ENCODE measurements at places on chromosomes 12 and 14.

DNA sequence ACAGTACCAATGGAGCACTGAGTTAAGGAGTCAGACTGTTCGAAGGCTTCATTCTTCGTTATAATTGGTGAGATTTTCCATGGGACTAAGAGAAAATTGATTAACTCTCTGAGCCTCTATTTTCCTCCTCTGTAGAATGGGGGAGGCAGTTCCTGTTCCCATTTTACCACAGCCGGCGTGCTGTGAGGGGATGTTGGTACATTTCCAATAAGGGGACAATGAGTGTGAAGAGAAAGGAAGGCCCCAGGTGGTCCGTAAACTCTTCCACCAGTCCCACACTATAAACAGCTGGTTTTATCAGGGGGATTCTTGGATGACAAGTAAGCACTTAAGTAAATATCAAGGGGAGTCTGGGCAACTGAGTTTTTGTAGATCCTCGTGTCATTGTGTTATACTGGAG, 109.9 kb downstream of the DAD1 start:
- DNase-seq = no peak

DNA sequence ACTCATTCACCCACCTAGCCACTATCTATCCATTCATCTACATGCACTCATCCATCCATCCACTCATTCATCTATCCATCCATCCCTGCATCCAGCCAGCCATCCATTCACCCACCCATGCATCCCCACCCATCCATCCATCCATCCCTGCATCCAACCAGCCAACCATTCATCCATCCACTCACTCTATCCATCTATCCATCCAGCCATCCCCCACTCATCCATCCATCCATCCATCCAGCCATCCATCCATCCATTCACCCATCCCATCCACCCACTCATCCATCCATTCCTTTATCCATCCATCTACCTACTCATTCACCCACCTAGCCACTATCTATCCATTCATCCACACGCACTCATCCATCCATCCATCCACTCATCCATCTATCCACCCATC, 73.1 kb downstream of the NOC4L start:
- DNase-seq = no peak

DNA sequence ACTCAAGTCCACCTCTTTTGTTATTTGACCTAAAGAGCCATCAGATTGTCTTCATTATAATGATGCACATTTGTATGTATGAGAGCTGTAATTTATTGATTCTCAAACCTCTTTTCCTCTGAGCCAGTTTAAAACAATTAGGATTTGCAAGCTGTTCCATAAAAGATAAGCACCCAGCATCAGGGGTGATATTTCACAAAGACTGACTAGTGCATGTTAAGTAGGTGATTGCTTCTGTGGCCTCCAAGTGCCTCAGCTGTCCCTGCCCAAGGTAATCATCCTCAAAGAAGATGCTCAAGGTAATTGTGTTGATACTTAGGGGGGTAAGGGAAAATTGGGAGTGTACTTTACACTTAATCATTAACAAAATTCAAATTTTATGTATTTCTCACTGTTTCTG, 18.2 kb downstream of the CEP128 start:
- no peak for DNase-seq

GRCh38 chr12:52464897-52465296, 8.7 kb downstream of the KRT6C start:
- no peak for DNase-seq

- peak; percentile 76 for DNase-seq
Measured at GRCh38 chr12:49750027-49750995, 9.0 kb downstream of the TMBIM6 start.

DNA sequence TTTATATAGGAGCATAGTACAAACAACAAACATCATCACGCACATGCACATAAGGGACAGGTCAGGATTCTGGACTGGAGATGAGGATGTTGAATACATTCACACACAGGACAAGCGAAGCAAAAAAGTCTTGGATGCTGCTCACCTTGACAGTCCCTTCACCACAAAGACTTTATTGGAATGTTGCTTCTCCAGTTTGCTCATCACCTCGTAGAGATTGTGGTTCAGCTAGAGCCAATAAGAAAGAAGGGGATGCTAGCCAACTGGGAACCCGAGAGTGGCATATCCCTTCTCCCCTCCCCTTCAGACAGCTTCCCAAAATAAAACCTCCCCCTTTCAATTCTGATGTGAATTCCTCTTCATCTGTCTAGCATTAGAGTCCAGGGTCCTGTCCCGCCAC, 25.4 kb upstream of the SMAGP start:
- no peak for DNase-seq

DNA sequence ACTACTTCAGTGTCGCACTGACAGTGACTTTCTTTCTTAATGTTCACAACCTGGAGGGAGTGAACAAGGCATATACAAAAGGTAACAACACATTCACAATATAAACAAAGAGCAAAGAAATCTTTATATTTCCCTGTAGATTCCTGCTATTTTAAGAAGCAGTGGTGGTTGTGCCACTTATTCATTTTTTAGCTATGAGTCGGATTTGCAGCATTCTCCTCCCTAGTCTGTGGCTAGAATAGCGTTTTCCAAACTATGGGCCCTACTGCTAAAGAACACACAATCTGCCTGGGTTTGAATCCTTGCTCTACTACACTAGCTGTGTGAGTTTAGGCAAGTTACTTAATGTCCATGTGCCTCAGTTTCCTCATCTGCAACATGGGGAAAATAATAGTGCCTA, 18.6 kb upstream of the MDM1 start:
- DNase-seq = no peak

DNA sequence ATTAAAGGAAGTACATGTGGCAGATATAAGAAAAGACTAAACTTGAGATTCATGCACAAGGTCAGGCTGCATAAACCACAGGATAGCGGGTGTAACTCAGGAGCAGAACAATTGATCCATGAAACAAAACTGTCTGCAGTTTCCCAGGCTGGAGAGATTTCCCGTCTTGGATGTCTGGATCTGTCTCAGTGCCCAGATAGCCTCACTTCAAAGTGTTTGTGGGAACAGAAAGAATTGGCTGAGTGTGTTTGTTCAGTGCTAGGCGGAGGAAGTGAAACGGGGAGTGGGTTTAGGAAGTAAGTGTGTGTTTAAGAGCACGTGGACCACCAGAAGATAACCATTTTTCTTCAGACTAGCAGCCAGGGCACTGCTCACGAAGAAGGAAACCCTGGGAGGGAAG, 1.4 kb upstream of the RNASE10 start:
- no peak for DNase-seq

DNA sequence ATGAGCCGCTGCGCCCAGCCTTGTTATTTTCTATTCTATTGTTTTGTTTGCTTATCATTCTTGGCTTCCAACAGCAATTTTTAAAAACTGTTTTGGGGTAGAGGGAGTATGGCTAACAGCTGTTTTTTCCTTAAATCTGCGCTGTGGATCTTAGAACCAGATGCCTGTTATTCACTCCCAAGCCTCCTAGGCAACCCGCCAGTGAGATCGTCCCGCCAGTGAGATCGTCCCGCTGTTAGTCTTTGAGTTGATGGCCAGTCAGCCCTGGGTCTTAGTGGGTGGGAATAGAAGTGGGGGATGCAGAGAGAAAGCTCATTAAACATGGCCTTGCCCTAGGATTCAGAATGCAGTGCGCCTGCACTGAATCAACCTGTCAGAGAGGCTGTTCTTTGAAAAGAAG, 67.3 kb upstream of the BICD1 start:
- DNase-seq = no peak

- DNase-seq = no peak
Measured at GRCh38 chr12:92233346-92234015, 87.8 kb upstream of the BTG1 start.

DNA sequence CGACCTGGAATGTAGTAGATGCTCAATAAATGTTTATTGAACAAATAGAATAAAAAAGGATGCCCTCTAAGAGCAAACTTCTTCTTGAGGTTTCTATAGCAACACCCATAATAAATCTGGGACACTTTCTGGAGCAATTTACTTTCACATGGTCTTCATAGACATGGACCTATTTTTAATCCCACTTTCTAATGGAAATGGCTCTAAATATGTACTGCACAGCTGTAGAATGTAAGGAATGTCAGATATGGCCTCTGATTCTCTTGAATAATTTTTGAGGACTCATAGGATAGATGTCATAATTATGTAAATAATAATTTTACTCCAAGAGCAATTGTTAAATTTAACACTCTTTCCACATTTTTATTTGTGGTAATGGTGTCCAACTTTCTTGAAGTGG, 133.5 kb upstream of the DAAM1 start:
- DNase-seq = no peak

GRCh38 chr14:103517174-103517566, 5.5 kb downstream of the CKB start:
- DNase-seq = no peak

DNA sequence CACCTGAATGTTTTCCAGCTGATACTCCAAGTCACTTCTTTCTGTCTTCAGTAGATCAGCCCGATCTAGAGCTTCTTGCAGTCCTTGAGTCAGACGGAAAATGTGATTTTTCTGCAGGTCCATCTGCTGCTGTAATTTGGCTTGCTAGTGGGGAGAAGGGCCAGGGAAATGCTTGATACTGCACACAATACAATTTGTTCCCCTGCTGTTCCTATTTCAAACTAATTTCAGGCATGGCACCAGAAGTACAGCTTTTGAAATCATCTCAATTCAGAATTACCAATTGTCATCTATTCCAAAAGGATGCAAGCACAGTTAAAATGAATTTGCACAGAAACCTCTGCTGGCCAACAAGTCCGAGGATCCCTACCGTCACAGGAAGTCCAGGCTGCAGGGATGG, 53.4 kb downstream of the PRKAB1 start:
- DNase-seq = no peak

DNA sequence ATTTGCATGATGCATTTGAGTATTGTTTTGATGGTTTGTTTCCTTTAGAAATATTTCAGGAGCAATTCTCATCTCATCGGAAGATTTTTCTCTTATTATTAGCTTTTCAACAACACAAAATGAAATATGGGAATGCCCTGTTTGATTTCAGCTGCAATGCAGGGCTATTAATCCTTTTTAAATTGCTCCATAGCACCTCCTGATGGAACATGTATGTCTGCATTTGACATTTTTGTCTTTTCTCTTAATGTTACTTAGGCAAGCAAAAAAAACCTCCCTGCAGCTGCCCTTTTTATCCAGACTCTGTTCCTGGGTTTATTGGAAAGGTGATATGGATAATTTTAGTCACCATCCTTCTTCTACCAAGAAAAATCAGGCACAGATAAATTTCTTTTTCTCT, 895.8 kb downstream of the RPS29 start:
- no peak for DNase-seq

DNA sequence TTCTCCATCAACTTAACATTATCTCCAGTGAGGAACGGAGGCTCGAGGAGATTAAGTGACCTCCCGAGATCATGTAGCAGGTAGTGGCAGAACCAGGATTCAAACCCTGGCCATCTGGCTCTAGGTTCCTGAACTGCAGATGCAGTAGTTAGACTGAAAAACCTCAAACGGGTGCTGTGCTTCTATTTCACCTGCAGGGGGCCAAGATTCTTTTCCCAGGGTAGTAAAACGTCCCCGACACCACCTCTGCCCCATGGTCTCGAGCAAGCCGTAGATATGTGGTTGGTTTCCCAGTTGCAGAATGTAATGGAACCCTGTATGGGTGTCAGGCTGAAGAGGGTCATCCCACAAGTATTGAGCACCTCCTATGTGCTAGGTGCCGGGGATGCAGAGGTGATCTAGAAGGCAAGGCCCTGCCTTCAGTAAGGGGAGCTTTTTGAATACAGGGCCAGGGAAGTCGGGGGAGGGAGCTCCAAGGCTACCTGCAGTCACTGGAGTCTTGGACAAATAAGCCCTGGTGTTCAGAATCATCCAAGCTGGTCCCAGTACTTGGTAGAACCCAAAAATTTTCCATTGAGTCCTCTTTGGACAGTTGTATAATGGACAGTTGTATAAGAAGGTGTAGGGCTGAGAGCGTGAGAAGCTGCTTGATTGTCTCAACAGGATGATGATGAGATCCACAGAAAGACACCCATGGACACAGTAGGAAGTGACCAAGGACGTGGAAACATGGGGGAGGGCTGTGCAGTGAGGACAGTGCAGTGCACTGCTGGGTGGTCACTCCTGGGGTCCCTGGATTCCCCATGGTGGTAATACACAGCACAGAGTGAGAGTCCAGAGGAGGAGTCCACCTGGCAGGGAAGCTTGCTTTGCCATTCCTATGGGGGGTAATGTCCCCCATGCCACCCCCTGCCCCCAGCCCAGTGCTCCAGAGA, 197.2 kb downstream of the CHST11 start:
- peak; percentile 17 for DNase-seq

- DNase-seq = no peak
Measured at GRCh38 chr12:10771132-10771733, 31.2 kb downstream of the TAS2R7 start.

- no peak for DNase-seq
Measured at GRCh38 chr12:54258201-54258681, 21.7 kb downstream of the CBX5 start.

DNA sequence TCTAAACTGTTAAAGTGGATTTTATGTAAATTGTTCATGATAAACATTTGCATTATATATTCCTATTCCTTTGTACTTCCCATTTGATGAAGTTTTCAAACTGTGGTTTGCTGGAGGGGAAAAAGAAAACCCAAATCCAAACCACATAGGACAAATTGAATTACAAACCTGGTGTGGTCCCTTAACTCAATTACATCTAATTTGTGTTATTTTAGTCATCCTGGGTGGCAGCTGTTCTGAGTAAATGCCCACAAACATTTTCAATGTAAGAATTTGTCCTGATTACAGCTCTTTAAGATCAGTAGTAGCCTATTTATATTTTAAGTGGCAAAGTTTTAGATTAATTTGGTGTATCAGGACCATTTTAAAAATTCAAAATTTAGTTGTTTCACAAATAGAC, 153.9 kb downstream of the RAD51B start:
- no peak for DNase-seq

- peak; percentile 20 for DNase-seq
Measured at GRCh38 chr12:106226884-106227640, 20.8 kb downstream of the CKAP4 start.

DNA sequence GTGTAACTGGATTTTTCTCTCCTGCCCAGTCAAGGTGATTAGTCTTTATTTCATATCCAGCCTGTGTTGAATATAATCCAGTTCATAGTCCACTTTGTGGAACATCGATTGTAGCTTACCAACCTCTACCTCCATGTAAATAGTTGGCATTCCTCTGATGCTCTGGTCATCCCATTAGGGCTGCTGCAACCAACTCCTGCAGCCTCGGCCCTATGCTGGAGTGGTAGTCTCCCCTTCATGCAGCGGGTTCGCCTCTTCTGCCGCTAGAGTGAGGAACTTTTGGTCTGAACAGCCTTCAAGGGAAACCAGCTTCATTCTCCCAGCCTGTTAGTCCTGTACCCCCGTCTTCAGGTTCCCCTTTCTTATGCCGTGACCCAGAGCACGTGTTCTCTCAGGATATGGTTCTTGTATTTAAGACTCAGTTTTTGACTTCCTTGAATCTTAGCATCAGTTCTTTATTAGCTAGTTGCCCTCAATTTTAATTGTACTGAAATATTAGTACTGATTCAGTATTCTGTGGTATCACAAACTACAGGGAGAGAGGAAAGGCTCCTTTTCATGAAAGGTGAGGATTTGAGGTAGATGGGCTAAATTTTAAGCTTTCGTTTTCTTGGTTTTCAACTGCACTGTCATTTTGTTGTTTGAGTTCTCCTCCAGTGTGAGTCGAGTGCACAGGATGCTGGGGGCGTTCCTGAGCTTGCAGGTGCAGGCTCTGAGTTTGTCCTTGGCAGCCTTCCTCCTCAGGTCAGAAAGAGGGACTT, 33.2 kb downstream of the ZNF664 start:
- DNase-seq = no peak

Data from stimulated activated naive CD8-positive, alpha-beta T cell treated with anti-CD3 and anti-CD28 coated beads, Interleukin-15, amount 100 ng/mL, for 72 hours (primary cell).